ENCODE measurements at places on chromosomes 7 and 10.

DNA sequence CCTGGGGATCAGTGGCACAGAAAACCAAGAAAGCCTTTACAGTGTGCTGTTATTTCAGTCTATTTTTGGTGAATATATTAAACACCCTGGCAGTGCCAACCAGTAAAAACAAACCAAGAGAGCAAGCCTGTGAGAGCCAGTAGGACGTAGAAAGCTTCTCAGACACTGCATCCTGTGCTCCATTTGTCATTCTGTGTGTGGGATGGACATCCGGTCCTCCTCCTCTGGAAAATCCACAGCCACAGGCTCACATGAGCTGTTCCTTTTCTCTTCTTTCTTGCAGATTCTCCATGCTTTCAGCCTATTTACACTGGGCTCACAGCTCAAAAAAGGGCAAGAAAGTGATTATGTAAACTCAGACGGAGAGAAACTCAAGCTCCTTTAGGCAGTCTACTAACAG lies 119.7 kb upstream of the YAE1 start:
- no peak for DNase-seq

GRCh38 chr10:12876266-12876665 lies 125.2 kb downstream of the CCDC3 start:
- DNase-seq: no peak

GRCh38 chr7:118152149-118152548 lies 31.8 kb upstream of the LSM8 start:
- DNase-seq: no peak

DNA sequence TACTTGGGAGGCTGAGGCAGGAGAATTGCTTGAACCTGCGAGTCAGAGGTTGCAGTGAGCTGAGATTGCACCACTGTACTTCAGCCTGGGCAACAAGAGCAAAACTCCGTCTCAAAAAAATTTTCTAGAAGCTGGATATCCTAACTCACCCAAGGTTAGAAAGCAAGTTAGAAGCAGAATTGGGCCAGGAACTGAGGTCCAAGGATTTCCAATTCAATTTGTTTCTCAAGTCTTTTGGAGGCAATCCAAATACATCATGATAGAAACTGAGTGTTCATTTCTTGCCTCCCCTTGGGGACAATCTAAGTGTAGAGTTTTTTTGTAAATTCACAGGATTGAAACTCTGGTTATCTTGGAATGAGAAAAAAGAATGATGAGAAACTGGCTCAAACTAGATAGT lies 45.5 kb downstream of the LAMB1 start:
- DNase-seq: no peak

DNA sequence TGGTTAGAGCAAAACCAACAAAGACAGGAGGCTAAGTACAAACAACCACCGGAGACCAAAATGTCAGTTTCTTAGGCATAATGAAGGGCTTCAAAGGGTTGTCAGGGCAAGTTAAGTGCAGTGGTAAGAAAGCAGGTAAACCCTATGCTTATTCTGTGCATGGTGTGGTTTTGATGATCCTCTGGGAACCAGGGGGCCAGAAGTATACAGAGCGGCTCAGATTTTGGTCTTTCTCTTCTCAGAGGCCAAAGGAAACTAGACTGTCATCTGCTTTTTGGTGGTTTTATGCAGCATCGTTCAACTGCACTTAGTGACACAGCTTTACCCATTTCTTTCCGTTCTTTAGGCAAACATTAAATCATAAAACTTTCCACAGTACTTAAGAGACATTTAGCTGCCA lies 332.7 kb upstream of the CELF2 start:
- no peak for DNase-seq

Data from stimulated activated CD8-positive, alpha-beta memory T cell treated with anti-CD3 and anti-CD28 coated beads, Interleukin-4, amount 100 ng/mL, for 1 hour (primary cell).